ENCODE measurements at places on chromosomes 11 and 22.

- peak; percentile 74 for DNase-seq
These were observed 3.7 kb downstream of the SLC15A3 start for GRCh38 chr11:60948250-60948649.

DNA sequence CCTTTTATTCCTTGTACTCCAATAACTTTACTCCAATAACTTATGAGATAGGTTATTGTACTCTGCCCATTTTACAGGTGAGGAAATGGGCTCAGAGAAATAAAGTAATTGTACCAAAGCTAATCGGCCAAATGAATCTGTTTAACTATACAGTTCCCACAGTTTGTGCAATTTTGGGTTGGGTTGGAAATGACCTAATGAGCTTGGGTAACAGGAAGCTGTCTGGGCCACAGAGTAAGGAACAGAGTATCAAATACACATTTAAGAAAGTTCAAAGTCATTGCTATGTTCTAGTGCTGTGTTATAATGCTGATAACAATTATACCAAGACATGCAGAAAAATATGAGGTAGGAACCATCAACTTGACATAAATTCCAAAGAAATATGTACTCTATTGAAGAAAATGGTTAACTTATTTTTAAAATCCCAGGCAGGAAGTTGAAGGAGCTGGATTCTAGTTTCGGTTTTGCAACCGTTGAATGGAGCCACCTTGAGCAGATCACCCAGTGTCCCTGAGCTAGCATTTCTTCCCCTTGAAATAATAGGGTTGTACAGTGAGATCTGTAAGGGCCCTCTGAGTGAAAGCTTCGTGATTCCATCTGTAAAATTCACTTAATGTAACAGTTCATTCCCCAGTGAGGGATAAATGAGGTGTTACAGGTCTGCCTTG, 360.9 kb upstream of the NARS2 start:
- no peak for DNase-seq

GRCh38 chr11:20310596-20311394, 52.7 kb upstream of the HTATIP2 start:
- no peak for DNase-seq

- no peak for DNase-seq
These were observed 34.2 kb upstream of the VPREB1 start for GRCh38 chr22:22210375-22210774.

DNA sequence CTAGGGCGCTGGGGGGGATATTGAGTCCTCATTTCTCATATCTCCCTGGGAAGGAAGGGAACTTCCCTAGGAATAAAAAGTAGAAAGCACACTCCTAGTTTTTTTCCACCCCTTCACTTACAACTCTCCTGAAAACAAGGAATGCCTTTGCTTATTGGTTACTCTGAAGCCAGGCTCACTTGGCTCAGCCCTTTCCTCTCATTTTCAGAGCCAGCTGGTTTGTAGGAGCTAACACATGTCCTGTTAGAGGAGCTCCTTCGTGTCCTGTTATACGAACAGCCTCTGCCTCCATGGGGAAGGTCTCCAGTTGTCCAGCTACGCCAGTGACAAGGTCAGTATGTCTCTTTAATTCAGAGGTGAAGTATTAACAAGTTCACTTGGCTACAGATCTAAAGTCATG, 17.6 kb downstream of the ALKBH8 start:
- DNase-seq, result no peak

DNA sequence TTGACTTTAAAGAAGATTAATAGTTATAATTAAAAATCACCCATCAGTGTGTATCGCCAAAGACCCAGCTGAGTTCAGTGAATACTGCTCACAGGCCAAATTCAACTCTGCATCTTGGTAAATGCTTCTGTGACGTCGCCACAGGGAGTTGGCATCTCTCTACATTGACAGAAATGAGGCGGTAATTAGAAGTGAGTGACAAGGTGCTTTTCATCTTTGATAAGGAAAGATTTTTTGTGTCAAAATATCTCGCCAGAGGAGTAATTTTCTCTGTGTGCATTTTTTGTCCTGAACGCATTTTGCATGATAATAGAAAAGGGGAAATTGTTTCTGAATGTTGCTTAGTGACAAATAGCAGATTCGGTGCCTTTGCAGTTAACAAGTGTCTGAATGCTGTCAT, 345.8 kb downstream of the CNTN5 start:
- no peak for DNase-seq

GRCh38 chr22:35330258-35330861, 30.7 kb downstream of the TOM1 start:
- no peak for DNase-seq

- no peak for DNase-seq
These were observed 44.4 kb upstream of the FAT3 start for GRCh38 chr11:92180226-92180625.

DNA sequence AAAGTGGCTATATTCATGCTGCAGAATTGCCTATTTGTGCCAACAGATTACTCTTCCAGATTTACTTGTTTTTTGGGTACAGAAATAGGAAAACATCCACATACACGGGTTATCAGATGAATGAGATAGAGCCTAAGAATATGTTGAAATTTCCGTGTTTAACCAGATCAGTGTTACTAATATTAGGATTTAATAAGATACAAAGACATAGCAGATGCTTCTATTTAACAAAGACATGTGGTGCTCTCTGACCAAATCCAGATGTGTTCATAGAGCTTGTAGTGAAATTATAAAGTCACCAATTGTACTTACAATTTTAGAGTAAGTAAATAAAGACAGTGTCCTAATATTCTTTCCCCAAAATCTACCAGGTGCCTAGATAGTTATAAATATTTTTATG, 208.0 kb downstream of the CASP12 start:
- DNase-seq, result no peak

- DNase-seq, result no peak
These were observed 55.7 kb upstream of the SORL1-AS1 start for GRCh38 chr11:121508449-121508848.

- no peak for DNase-seq
These were observed 102.3 kb upstream of the PITPNB start for GRCh38 chr22:28021116-28021997.

- no peak for DNase-seq
These were observed 67.3 kb upstream of the EED start for GRCh38 chr11:86177302-86177701.

- no peak for DNase-seq
These were observed 2.4 kb upstream of the LGALS12 start for GRCh38 chr11:63503492-63503891.

DNA sequence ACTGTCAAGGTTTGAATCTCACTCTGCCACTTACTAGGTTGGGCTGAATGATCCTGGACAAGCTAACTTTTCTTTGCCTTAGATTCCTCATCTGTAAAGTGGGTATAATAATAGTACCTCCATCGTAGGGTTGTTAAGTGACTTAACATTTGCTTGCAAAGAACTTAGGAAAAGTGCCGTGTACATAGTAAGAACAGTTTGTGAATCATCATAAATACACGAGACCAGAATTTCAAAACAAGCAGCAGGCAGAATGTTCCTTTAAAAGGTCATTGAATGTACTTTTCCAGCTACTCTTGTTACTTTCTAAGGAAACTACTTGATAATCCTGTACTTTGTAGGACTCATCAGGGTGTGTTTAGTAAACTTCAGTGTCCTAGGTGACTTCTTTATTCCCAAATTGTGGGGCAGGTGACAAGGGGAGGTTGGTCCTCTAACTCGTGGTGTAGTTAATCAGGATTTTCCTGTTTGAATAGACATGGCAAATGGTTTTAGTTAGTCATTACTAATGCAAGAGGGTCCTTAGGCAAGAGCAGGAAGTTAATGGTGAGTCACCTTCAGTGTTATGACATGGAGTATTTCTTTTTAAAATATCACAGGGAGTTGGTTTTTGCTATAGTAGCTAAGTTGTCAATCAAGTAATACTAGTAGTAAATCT, 67.9 kb downstream of the YAP1 start:
- no peak for DNase-seq

- no peak for DNase-seq
These were observed 124.1 kb upstream of the BID start for GRCh38 chr22:17898375-17898774.

DNA sequence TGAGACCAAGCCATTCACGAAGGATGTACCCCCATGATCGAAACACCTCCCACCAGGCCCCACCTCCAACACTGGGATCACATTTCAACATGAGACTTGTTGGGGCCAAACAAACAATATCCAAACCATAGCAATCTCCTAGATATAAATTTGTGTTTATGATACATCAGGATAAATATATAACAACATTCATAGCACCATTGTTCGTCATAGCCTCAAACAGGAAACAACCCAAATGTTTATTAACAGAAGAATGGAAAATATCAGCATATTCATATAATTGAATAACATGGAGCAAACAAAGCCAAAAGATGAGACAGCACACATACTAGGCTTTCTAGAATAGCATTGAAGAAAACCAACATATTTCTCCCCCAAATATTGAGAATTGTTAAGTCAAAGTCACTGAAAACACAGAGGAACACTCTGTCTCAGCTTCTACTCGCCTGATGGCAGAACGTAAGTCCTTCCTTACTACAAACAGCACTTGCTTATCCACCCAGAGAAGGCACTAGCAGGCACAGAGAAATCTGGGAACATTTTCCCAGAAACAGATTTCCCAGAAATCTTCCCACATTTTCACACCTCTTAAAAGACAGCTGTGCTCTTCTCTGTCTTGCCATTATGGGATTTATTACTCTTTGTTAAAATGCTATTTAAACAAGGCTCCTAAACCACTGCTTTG, 8.1 kb upstream of the GDPD4 start:
- DNase-seq, result no peak

GRCh38 chr11:1382831-1383607, 6.7 kb upstream of the BRSK2 start:
- DNase-seq, result peak; percentile 29

GRCh38 chr11:11813288-11813962, 28.3 kb upstream of the USP47 start:
- DNase-seq, result no peak

DNA sequence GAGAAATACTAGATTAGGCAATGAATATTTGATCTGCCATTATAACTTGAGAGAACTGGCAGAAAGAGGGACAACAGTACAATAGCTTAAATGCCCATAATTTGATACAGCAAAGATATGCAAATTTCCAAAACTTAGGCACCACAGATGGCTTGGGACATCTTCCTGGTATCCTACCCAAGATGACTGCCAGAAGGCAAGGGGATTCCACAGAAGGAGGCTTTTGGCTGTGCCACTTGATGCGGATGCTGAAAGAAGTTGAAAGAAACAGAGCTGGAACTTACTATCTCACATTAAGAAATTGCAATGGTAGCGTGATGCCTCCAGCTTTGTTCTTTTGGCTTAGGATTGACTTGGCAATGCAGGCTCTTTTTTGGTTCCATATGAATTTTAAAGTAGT, 216.7 kb downstream of the TTC28 start:
- no peak for DNase-seq

GRCh38 chr11:79762279-79762921, 321.6 kb upstream of the TENM4 start:
- no peak for DNase-seq

GRCh38 chr22:42022162-42022847, 23.7 kb downstream of the WBP2NL start:
- no peak for DNase-seq

- no peak for DNase-seq
These were observed 340.3 kb upstream of the DDI1 start for GRCh38 chr11:103696123-103696522.

DNA sequence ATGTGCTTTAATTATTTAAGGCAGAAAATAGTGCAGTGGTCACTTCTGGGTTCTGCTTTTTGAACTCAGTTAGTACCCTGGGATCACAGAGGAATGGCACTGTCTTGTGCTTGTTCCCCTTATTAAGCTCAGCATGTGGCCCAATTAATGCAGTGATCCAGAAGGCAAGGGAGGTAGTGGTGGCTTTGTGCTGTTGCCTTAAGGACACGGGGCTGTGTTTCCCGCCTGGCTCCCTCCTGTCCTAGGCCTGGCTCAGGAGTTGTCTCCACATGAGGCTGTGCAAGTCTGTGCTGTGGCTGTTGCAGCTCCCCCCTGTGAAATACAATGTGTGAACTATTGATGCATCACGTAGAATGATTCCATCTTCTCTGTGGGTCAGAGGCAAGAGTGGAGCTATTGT, 49.2 kb upstream of the CABP7 start:
- DNase-seq, result no peak

- no peak for DNase-seq
These were observed 23.2 kb downstream of the RTN4R start for GRCh38 chr22:20244691-20245576.

DNA sequence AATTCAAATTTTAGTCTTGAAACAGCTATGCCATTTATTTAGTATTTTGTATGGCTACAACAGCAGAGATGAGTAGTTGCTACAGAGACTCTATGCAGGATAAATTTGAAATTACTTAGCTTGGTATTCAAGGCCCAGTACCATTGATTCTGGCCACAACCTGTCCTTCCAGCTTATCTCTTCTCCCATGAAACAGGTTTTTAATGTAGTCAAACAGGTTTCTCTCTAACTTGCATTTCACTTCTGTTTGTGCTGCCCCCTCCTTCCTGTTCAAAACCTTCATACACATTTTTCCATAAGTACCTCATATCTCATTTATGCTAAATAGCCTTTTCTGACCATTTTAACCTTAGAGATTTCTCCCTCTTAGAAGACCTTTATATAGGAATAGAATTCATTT, 3.3 kb downstream of the USP47 start:
- DNase-seq, result no peak

DNA sequence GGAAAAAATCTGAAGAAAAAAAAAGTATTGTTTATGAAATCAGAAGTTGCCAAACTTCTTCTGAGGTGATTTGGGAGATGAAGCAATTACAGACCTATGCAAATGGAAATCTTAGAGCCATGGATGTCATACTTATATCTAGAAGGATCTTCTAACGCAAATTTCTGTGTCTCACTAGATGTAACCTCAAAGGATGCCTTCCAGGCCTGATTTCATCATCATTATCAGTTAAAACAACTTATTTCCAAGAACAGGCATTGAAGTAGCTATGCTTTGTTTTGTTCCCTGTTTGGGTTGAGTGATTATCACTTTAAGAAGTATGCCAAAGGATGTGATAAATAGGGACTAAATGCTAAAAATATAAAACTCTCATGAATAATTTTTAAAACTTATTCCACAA, 43.9 kb upstream of the ANGPTL5 start:
- no peak for DNase-seq

GRCh38 chr11:110075847-110076208, 17.4 kb upstream of the ZC3H12C start:
- DNase-seq, result no peak

DNA sequence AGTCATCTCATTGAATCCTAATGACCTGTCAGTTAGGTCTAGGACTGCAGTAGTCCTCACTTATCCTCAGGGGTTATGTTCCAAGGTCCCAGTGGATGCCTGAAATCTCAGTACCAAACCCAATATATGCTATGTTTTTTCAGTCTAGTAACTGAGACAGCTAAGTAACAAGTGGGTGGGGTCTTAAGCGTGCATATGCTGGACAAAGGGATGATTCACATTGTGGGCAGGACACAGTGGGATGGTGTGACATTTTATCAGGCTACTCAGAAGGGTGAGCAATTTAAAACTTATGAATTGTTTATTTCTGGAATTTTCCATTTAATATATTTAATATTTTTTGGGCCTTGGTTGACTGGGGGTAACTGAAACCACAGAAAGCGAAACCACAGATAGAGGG, 29.0 kb downstream of the DDX10 start:
- no peak for DNase-seq

- DNase-seq, result no peak
These were observed 29.8 kb upstream of the CRTAM start for GRCh38 chr11:122808478-122808869.

GRCh38 chr11:110327508-110327907, 31.1 kb upstream of the RDX start:
- DNase-seq, result no peak

GRCh38 chr11:64060861-64061444, 25.2 kb downstream of the FLRT1 start:
- peak; percentile 72 for DNase-seq

- DNase-seq, result no peak
These were observed 4.2 kb downstream of the OR56B4 start for GRCh38 chr11:6111673-6112072.
